HCT116 (cell line): ENCODE measurements at places on chromosomes 6 and 20.

GRCh38 chr6:111411978-111412566 is 70.9 kb downstream of the REV3L start:
- no peak for DNase-seq

DNA sequence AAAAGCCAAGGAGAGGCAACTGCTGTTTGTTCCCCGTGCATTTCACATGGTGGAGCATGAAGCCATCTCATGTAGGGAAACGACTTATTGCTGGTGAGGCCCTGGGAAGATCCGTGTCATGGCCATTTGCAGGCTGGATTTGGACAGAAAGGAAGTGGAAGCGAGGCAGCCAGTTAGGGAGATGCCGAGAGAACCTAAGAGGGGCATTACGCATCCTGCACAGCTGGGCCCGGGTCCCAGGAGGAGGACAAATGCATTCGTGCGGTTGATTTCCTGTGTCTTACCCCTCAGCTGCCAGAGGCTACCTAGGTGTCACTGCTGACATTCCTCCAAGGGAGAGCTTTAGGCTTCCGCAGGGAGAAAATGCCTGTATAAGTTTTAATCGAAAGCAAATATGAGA is 316.2 kb upstream of the CDYL start:
- no peak for DNase-seq

DNA sequence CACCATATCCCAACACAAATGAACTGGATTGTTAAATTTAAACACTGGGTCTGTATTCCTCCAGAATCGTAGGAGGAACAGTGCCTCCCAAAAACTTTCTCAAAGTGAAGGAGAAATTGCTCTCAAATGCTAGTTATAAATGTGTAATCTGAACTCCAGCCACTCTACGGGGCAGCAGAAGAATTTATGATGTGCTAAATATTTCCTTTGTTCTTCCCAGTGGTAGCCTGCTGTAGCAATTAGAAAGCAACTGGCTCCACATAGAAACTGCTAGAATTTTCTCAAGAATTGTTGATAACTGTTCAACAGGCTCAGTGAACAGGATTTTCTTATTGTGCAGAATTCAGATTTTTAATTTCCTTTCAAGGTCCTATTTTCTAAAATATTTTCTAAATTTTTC is 49.8 kb upstream of the EYA4 start:
- no peak for DNase-seq

DNA sequence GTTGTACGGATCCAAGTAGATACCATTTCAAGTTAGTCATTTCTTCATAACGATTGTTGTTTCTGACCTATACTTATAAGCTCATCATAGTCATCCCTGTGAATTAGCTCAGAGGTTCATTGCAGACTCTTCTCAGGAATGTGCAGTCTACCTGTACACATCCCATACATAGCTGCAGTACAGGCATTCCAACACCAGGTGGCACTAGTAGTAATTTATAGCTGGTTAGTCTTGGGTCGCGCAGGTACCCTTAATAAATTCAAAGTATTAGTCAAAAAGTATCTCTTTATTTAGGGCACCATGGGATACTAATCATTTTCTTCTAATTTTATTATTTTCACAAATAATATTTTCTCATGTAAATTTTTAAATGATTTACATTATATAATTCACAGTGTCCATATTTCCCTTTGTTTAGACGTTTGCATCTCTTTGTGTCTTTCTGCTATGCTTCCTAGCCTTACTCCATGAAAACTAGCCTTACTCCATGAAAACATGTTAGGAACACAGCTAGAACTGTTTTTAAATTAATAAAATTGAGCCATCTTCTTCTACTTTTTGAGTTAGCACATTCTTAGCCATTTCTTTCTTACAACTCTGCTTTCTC is 128.6 kb upstream of the FAM83B start:
- peak; percentile 63 for DNase-seq

DNA sequence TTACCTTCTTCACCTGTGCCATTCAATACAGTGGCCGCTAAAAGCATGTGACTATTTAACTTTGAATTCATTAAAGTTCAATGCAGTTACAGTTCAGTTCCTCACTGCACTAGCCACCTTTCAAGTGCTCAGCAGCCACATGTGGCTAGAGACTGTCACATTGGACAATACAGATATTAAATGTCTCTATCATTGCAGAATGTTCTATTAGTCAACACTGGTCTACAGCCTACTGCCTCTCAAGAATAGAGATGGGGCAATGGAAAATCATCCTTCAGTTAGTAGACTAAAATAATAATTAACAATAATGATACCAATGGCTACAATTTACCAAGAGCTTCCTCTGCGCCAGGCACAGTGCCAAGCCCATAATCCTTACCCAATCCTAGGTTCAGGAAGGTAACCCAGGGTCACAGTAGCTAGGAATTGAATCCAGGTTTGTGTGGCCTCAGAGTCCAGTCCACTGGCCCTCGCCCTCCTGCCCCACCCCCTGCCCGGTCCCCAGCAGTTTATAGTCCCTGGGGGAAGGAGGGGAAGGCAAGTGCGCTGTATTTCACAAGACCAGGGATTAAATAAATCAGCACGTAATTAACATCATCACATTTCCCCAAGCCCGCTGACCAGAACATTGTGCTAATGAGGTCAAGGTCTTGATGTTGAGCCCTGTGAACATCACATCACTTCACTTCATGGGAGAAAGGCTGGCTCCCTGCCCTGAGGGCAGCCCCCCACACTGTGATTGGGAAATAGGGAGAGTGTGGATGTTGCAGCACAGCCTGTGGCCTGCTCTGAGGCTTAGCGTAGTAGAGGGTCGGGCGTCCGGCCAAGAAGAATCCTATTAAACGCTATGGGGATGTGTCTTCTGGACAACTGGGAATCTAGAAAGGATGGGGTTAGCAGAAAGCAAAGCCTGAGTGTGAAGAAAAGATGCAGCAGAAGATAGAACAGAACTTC is 147.2 kb downstream of the VEGFA start:
- no peak for DNase-seq

DNA sequence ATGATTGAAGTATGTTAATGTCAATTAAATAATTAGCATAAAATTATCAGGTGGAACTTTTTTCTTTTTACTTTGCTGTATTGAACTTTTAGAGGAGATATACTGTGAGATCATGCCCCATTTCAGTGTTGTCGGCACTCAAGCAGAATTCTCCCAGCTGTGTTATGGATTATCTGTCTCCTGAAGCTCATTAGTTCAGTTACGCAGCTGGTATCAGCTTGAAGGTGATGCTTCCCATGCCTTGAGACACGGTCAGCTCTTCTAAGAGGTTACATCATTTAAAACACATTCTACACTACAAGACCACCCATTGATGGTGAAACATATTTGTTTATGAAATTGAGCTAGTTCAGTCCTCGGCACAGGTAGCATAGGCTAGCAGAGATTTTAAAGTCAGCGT is 68.9 kb upstream of the PHACTR2 start:
- no peak for DNase-seq

DNA sequence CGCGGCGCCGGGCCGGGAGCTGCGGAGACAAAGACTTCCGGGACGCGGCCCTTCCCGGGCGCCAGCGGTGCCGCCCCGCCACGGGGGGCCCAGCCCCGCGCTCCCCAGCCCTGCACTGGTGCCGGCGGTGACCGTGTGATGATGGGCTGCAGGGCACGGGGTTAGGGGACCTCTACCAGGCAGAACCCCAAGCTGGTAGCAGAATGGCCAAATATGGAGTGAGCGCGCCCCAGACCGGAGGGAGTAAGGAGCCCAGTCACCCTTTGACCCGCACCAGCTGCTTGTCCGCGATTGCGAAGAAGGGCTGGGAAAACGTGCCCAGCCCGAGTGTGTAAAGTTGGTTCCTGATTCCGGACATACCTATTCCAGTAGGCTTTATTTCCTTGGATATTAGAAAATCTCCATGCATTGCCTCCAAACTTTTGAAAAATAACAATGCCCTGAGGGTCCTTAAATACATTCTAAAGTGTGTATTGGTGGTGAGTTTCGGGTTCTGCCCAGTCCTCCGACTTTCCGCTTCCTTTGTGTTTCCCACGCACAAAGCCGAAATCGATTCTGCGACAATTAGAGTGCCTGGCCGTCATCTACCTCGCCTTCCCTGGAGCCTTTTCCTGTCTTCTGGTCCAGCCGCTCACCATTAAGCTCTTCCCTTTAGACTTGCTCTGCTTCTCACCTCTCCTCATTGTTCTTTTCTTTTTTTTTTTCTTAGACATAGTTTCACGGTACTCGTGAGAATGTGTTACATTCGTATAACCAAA is 1.1 kb downstream of the ABRACL start:
- no peak for DNase-seq

DNA sequence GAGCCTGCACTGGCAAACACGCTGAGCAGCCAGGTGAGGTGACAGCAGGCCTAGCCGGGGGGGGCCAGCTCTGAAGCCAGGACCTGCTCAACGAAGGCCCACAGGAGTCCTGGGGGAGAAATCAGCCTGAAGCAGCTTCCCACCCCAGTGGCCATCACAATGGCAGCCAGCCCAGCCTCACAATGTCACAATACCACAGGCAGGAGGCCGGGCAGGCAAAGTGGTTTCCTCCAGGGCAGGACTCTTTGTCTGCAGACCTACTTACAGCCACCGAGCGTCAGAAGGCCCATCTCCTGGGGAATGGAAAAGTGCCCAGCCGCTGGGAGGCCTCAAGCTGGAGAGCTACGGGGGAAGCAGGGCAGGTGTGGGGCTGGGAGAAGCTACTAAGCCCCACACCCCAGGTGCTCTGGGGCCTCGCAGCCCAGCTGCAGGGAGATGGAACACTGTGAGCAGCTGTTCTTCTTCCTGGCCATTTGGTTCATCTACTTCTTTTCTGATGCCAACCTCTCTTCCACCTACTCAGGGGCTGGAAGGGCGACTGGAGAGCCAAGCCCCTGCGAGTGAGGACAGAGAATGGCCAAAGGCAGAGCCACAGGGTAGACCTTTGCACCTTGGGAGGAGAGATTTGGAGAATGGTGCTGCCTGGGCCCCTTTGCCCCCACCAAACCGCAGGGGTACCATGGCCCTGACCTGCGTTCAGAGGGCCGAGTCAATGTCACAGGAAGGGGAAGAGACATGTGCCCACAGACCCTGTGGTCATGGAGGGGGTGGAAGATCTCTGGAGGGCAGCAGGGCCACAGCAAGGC is 22.3 kb upstream of the AVP start:
- DNase-seq: no peak

DNA sequence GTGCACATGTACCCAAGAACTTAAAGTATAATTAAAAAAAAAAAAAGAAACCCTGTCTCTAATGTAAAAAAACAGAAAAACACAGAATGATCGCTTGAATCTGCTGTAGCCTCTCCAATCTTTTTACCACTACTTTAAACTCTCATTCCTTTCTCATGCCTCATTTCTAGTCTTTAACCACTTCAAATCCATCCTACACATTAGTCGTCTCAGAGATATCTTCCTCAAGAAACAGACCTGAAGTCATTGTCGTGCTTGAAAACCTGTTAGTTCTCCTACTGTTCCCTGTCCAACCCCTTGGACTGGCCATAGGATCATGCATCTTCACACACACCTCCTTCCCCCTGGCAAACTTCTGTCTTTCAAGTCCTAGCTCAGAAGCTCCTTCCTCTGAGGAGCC is 112.1 kb upstream of the BCLAF1 start:
- DNase-seq: peak; percentile 7

DNA sequence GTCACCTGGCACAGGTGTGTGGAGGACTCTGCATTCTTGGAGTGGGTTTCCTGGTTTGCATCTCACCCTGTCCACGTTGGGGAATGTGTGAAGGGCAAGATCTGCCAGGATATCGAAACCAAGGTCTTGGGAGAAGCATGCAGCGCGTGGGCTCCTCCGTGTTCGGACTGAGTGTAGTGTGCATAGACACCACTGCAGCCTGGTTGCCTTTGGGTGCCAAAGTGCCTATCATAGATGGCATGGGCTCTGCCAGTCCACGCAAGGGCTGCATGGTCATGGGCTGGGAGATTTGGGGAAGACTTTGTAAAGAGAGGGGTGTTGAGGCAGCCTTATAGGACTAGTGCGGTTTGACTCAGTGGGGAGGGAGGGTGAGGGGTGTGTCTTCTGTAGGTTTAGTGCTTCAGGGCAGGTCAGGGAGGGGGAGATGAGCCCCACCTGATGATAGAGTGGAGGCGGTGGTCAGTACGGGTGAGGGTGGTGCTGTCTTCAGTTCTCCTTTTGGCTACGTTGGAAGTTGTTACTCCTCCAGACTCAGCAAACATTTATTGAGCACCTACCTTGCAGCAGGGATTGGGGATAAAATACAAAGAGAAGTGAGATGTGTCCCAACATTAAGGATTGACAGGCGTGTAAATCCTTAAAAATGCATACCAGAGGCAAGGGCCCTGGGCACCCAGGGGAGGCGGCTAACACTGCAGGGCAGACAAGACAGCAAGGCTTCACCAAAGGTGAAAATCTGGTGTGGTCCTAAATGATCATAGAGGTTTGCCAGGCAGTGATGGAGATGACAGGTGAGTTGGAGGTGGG is 28.3 kb downstream of the DUSP22 start:
- DNase-seq: no peak

DNA sequence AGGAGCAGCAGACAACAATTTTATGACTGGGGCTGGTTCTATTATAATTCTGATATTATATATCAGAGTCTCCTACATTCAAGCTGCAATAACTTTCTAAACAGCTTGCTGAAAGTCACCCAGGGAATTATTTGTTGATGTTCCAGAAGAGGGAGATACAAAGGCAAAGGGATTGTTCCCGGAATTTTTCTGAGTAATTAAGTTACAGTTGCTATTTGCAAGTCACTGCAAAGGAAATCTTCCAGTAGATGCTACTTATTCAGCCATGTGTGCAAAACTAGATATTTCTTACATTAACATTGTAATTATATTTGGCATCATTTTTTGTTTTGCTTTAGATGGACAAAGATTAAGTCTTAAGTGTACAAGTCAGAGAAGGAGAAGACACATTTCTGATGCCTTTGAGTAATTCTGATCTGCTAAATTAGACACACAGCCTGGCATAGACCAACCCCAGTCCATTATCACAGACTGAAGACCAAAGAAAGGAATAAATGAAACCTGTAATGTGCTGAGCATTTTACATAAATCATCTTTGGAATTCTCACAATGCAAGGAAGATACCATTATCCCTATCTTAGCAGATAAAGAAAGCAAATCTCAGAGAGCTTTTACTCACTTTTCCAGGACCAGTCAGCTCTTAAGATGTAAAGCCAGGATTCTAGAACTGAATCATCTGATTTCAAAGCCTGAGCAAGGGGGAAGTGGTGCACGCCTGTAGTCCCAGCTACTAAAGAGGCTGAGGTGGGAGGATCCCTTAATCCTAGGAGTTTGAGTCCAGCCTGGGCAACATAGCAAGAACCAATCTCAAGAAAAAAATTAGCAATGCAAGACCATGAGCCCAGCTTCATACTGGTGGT is 62.6 kb upstream of the AKAP12 start:
- DNase-seq: no peak

DNA sequence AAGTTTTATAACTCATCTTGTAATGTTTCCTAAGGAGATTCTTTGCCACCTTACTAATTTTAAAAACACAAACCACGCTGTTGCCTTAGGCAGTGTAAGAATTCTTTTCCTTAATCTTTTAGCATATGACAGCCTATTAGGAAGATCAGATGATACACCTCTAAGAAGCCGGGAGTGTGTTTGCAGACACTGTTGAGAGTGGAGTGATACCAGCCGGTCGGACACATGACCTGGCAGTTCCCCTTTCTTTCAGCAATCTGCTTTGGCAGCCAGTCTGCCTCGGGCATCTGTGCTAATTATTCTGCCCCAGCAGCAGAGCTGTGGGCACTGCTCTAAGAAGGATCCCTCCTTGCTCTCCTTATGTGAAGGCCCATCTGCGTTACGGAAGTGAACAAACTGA is 50.9 kb downstream of the PLCB4 start:
- DNase-seq: no peak
